ENCODE measurements at places on chromosomes 6 and 20. TPM values are rescaled to one million over a fixed set of nuclear protein-coding genes. Genes with fewer than 3 reads are reported as not detected.
A peak's percentile ranks its signal among the peaks of the same experiment; 100 is the strongest.

- no peak for DNase-seq
These were observed 45.0 kb downstream of the NT5E start for GRCh38 chr6:85494547-85495536.

- DNase-seq = no peak
These were observed 15.0 kb upstream of the RSPO3 start for GRCh38 chr6:127103482-127103881.

DNA sequence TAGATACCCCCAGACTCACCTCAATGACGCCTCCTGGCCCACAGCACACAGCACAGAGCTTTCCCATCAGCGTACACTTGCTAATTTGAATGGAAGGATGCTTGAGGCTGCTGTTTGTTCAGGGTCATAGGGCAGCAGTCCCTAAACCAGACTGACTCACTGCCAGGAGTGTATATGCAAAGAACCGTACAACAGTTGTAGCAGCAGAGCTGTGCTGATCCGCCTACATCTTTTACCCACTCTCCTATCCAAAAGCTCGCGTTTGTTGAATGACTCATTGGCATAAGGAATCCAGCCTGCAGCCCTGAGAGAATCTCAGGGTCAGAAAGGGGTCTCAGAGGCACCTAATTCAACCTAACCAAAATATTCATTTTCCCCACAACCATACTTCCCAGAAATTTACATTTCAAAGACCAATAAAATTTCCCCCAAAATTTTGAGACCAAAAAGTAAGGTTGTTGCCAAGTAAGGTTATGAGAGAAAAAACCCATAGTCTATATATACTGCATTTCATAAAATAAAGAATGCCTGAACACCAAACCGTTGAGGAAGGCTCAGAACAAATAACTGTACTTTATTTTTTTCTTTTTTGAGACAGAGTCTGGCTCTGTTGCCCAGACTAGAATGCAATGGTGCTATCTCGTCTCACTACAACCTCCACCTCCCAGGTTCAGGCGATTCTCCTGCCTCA lies 35.3 kb upstream of the CCND3 start:
- DNase-seq = no peak

DNA sequence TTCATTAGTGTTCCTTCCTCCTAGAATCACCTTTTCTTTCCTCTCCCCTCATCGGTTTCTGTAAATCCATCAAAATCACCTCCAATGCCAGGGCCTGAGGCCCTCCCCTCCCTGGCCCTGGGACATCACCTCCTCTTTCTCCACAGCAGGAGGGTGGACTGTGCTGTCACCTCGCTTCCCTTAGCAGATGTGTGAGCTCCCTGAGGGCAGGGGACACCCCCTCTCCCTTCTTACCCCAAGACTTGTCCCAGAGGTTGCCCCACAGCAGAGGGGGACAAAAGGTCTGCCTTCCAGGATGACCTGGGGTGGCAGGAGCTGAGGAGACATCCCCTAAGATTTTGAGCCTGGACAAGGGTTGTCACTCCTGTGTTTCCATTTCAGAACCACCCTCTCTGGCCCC lies 5.9 kb downstream of the ULBP1 start:
- no peak for DNase-seq

DNA sequence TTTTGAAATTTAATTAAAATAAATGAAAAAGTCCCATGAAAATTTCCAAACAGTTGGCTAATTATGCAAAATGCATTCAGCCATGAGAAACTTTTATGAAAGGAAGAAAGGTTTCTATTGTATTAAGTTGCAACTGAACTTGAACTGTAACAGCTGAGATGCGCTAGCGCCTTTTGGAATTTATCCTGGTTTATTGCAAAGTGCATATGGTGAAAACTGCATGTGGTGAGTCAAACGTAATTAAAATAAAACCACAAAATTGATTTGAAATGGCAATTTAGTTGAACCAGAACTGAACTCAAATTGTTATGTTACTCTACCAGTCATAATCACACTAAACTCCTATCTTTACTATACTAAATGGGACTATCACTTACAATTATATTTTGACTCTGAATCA lies 46.4 kb upstream of the COL21A1 start:
- DNase-seq = peak; percentile 3

GRCh38 chr20:41463567-41463966 lies 96.9 kb upstream of the EMILIN3 start:
- no peak for DNase-seq

DNA sequence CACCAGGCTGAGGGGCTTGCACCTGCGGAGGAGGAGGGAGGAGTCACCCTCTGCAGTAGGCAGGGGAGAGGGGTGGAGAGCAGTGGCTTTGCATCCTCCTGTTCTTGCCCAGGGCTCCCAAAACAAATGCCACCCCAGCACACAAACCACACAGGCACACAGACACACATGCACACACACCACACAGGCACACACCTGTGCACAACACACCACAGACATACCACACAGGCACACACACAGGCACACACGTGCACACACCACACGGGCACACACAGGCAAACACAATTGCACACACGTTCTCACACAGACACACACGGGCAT lies 26.6 kb downstream of the YTHDF1 start:
- DNase-seq = no peak

DNA sequence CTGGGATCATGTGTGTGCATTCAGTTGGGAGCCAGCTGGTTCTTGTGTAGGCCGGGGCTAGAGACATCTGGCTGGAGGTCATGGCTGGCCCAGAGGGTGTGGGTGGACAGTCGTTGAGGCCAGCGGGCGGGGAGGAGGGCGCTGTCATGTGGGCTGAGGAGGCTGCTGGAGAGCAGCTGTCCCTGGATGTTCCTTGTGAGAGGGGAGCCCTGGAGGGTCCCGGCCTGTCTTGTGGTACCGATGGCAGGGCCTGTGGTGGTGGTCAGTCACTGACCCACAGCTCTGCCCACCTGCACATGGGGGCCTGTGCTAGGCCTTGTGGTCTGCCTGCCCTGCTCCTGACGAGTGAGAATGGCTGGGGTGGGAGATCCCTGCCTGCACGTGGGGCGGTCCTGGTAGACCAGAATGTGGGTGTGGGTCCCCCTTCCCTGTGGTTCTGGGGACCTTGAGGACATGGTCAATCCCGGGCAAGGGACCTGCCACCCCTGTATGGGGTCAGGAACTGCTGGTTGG lies 1.9 kb upstream of the C20orf204 start:
- DNase-seq = no peak

DNA sequence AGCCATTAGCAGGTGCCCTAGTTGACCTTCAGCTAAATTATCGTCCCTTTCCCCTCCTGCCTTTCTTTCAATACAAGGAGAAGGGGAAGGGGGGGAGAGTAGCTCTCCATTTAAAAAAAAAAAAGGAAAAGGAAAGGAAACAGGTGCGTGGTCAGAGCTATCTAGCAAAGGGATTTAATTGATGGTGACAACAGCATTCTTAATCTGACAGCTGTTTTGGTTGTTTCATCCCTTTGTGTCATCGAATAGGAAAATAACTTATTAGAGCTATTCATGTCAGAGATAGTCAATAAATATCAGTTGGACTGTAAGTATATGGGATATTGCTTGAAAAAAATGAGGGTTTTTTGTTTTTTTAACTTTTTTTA lies 195.2 kb upstream of the SASH1 start:
- no peak for DNase-seq

- no peak for DNase-seq
These were observed 56.3 kb upstream of the PRL start for GRCh38 chr6:22353101-22353500.

DNA sequence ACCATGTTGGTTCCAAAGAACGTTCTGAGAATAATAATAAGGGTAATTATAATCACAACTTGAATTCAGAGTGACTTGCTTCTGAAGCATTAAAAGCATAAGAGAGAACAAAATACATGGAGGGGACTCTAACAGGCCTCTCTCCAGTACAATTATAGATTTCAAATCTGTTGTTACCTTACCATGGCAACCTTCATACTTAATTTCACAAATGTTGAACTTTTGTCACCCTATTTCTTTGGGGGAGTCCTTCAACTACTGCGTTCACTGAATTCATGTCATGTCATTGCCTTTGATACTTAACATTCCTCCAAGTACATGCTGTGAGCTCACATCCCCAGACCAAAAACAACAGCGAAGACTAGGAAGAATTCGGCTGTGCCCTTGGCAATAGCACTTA lies 104.0 kb downstream of the MKKS start:
- DNase-seq = peak; percentile 67

DNA sequence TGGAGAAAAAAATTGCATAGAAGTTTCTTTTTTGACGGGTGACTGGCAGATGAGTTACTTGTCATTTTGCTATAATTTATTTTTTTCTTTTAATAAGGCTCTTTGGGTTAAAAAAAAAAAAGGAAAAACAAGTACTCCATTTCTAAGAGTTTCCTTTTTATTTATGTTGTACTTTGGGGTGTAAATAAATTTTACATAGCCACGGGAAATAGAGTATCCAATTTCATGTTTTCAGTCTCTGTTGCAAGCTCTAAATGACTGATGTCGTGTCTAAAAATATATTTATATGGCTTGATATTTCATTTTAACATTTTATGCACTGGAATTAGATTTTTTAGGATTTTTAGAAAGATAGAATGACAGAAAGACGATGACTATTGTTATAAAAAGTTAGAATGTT lies 3.4 kb downstream of the EYA4 start:
- DNase-seq = no peak

GRCh38 chr6:36314221-36315014 lies 22.3 kb downstream of the BNIP5 start:
- DNase-seq = no peak

The ZBTB46 gene
- total RNA-seq = 13.4 TPM

DNA sequence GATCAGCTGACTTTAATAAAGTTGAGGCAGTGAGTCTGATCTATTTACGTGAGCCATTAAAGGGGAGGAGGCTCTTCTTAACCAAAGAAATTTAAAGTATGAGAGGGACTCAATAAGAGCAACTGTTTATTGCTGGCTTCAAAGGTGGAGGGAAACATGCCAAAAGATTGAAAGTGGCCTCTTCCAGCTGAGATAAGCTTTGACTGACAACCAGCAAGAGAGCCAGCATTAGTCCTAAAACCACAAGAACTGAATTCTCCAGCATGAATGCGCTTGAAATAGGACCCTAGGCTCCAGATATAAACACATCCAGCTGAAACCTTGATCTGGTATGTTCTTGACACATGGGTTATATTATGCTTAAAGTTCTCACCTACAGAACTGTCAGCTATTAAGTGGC lies 123.1 kb upstream of the GJE1 start:
- DNase-seq = no peak

- no peak for DNase-seq
These were observed 14.9 kb upstream of the MATN4 start for GRCh38 chr20:45322952-45323383.

DNA sequence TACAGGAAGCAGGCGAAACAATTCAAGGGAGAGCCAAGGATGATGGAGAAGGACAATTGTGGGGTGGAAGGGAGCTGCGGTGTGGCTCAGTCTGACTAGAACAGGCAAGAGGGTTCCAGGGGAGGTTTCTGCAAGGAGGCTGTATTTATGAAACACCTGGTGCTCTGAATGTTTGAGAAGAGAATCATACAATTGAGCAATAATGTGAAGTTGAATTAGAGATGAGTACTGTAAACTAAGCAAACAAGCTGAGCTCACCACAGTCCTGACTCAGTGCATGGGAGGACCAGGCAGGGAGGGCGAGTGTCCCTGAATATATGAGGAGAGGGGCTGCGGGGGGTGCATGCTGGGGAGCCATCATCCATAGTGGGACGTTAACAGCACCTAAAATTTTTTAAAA lies 279.7 kb downstream of the KIF16B start:
- no peak for DNase-seq

DNA sequence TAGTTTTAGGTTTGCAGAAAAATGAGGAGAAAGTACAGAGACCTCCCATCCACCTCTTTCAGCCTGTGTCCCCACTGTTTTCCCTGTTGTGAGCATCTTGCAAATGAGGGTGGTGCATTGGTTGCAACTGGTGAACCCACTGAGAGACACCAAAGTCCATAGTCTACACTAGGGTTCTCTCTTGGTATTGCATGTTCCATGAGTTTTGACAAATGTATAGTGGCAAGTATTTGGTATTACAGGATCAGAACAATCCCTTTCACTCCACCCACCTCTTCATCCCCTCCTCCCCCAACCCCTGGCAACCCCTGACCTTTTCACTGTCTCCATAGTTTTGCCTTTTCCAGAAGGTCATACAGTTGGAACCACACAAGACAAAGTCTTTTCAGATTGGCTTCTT lies 20.1 kb downstream of the ZNF831 start:
- no peak for DNase-seq

The HMGCLL1 gene
- 49.8 TPM for total RNA-seq

DNA sequence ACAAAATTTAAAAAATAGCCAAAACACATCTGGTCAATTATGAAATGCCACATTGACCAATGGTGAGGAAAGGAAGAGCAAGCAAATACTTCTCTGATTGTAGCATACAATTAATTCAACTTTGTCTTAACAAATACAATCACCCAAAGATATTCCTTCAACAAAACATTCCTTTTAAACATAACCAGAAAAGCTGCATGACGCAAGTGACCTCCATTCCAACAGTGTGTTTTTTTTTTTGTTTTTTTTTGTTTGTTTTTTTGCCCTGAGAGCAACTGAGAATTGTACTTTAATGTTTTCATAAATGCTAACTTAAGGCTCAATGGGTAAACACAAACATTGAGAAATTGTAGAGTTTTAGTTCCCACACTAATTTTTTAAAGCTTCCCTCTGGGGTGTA lies 184.4 kb downstream of the PTPRK start:
- no peak for DNase-seq

GRCh38 chr6:151300267-151300991 lies 60.7 kb downstream of the AKAP12 start:
- no peak for DNase-seq

- no peak for DNase-seq
These were observed at the start of gene SOBP for GRCh38 chr6:107489636-107490565. Gene SOBP (plus strand): TSS chr6:107490117. CDS start chr6:107490617, 500 bp downstream.

GRCh38 chr6:43149265-43149664 lies 21.8 kb upstream of the SRF start:
- no peak for DNase-seq

DNA sequence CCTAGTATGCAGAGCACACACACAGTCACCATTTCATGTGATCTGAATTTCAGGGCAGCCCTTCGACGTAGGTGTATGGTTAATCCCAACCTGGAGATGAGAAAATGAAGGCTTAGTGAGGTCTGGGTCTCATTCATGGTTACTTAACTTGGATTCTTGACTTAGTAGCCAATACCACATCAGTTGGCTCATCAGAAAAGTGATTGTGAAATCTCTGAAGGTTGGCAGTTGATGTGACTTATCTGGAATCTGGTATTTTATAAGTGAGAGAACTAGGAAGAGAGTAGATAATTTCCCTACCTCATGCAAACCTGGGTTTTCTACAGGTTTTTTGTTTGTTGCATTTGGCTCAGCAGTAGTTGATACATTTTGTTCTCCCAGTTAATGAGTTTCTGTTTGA lies 123.7 kb downstream of the CCDC170 start:
- DNase-seq = no peak

GRCh38 chr6:118788702-118789101 lies 105.2 kb upstream of the ASF1A start:
- DNase-seq = no peak

The TRIM31 gene
- not detected for total RNA-seq

The ID4 gene
- 109 TPM for total RNA-seq
